ENCODE measurements at places on chromosomes 1 and 21.

DNA sequence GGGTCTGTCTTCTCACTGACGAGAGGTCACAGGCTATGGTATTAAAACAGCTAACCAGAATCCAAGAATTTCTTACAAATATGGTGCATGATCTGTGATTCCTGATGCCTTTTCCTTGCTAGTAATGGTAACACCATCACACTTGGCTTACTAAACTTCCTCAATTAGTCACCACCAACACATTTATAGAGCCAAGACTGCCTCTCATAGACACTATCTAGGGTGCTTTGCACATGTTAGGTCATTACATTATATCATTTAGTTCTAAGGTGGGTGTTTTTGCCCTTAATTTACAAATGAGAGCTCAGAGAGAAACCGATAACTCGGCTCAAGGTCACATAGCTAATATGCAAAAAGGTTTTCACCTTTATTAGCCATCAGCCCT, 8.7 kb downstream of the KIF21B start:
- DNase-seq: no peak

DNA sequence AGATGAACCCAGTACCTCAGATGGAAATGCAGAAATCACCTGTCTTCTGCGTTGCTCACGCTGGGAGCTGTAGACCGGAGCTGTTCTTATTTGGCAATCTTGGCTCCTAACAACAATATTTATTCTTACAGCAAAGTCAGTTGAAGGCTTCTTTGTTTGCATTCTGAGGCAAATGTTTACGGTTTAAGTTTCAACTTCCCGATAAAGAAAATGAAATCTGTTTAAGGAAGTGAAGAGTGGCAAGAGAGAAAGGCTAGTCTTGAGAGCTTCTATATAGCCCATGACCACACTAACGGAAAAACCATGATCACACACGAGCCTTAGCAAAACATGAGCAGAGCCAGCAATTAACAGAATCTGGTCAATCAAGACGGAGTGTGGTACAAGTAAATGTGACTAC, 122.6 kb upstream of the ZNHIT6 start:
- DNase-seq: no peak

DNA sequence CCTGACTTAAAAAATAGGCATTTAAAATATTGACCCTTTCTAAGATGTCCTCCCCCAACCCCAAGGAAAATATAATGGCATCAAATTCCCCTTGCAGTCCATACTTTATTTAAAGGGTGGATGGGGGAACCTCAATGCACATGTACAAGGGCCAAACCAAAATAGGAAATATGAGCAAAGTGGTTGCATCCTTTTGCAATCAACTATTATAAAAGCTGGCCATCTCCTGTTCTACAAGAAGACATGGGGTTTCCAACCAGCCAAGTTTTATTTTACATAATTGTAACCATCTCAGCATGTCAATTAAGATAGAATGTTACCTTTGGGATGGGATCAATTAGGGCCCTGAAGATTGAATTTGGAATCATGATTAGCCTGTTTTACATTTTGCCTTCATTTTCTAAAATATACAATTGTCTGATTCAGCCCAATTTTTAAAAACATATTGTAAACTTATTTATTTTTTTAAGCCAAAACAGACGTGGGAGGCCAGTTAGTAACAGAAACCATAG, 146.7 kb upstream of the NFIA start:
- DNase-seq: no peak

DNA sequence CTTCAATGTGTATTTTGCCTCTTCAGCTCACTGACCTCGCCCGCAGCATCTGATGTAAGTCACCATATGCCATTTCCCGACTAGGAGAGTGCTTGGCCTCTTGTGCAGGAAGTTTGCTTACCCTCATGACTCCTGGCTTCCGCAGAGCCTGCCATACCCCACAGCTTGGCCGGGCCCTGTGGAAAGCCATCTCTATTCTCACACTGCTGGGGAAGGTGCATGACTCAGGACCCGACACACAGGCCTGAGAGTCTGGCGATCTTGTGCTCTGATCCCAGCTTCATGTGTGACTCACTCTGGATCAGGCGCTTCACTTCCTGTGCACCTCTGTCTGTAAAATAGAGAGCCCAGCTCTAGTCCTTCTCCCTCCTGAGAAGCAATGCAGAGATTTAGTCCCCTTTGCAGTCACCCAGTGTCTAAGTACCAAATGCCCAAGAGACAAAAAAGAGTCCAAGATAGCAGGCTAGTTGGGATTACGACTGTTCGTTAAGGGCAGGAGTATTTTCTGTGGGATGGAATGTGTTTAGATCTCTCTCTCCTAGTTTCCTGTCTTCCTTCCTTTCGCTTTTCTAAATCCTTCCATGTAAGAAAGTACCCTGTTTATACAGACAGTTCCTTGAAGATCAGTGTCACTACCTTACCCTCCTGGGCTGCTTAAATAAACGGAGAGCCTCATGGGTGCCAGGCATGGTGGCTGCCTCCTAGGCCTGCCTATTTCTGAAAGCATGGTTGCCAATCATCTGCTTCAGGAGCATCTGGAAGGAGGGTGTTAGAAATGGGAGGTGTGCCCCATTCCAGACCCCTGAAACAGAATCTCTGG, 62.8 kb upstream of the KIF26B start:
- no peak for DNase-seq

DNA sequence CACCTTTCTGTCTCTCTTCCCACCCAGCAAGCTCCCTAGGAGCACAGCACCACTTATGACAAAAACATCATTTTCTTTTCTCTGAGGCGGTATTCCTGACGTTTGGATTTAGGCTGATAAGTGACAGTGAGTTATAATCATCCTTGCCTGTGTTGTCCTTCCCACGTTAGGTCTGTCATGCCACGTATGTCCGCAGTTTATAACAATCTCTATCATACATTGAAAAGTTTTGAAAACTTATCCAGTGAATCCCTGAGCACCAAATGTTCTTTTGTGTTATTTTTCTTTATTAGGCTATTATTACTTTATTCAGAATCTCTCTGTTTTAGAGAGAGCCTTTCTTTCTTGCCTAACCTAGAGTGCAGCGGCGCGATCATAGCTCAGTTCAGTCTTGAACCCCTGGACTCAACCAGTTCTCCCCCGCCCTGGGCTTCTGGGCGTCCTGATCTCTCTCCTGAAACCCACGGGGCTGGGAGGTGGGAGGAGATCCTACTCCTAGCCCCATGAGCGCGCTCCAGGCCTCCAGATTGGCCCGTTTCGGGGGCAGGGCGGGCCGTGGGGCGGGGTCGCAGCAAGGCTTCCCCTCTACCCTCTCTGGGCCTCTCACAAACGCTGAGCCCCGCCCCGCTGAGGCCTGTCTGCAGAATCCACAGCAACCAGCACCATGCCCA, at the start of gene GSTM2:
Gene GSTM2, plus strand, starts transcription at position 606 of the 671 bp plus-strand sequence. Its CDS starts 59 bp downstream, at position 665.
- DNase-seq: peak; percentile 84

DNA sequence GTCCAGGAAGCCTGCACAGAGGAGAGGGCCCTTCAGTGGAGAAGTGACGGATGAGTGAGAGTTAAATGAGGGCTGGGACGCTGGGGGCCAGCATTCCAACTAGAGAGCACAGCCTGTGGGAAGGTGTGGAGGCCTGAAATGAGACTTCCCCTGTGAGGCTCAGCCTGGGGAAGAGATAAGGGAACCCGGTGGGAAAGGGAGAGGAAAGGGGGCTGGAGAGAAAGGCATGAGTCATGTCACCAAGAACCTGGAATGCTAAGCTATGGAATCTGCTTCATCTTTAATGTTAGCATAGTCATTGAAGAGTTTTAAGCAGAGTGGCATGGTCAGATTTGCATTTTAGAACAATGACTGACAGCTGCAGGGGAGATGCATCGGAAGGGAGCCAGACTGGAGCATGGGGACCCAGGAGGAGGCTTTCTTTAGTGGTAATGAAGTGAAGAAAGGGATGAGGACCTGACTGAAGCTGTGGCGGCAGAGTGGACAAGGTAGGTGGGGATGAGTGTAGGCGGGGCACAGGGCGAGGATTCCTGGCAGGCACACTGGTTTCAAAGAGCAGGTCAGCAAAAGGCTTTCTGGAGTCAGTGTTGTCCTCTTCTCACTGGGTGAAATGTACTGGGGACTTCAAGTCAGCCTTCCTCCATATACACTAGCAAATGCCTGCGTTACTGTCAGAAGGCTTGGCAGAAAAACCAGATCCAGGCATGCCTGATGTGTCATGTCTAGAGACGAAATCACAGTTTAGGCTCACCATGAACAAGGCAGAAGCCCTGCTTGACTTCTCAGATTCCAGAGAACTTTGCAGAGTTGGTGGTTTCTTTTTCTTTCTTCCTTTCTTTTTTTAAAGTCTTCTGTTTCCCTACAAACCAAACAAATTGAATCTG, 8.0 kb downstream of the RGL1 start:
- no peak for DNase-seq

DNA sequence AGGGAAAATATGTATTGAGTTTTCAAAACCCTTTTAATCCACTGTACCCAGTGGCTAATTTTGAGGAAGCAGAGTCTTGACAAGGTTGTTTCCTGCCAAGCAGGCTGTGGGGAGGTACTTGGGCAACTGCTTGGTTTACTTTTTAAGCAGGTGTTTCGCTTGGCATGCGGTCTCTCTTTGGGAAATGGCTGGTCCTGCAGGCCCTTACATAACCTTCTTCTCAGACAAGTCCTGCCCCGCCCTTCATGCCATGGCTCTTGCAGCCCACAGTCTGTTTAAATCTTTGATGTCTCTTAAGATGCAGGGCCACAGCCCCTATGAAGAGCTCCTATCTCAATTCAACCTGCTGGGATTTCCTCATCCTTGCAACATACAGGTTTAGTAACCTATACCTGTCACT, 36.0 kb upstream of the ABCD3 start:
- DNase-seq: no peak

GRCh38 chr1:170619241-170620028, 44.5 kb upstream of the PRRX1 start:
- no peak for DNase-seq

- no peak for DNase-seq
Measured at GRCh38 chr1:2132222-2133038, 62.1 kb downstream of the FAAP20 start.

DNA sequence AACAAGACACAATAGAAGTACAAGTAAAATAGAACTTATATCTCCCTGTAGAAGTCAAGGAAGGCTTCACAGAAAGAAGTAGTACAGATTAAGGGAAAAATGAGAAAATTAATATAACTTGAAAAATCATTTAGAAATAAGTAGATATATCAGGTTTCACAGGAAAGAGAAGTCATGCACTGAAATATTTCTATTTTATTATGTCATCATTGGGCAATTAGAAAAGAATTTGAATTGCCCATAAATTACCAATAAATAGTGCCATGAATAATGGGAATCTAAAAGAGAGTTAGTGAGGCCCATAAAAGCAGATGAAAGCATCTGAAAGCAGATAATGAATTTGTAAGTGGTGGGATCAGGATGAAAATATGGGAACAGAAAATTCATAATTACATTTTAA, 1597.8 kb downstream of the PLA2G4A start:
- no peak for DNase-seq

GRCh38 chr1:16076865-16077238, 3.4 kb upstream of the FAM131C start:
- DNase-seq: no peak

DNA sequence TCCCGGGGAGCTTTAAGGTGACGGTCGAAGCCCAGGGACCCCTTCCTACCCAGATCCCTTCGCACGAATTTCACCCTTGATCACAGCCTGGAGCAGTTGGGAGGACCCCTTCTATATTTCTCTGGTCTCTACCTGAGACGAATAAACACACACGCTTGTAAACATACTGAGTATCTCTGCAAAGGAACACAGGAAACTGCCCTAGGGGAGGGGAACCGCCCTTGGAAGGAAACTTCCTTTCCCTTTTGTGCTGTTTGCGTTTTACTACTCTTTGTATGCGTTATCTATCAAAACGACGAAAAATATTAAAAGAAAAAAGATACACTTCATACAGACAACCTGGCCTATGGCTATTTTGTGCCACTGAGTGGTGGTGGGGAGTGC, 750 bp downstream of the NECAP2 start:
- DNase-seq: no peak

Measured in stimulated activated CD4-positive, alpha-beta T cell treated with anti-CD3 and anti-CD28 coated beads, Interleukin-1b, Interleukin-23, amount 100 ng/mL, for 48 hours (primary cell).